ENCODE measurements at places on chromosomes 3 and 15. TPM values are rescaled to one million over a fixed set of nuclear protein-coding genes. Genes with fewer than 3 reads are reported as not detected.

DNA sequence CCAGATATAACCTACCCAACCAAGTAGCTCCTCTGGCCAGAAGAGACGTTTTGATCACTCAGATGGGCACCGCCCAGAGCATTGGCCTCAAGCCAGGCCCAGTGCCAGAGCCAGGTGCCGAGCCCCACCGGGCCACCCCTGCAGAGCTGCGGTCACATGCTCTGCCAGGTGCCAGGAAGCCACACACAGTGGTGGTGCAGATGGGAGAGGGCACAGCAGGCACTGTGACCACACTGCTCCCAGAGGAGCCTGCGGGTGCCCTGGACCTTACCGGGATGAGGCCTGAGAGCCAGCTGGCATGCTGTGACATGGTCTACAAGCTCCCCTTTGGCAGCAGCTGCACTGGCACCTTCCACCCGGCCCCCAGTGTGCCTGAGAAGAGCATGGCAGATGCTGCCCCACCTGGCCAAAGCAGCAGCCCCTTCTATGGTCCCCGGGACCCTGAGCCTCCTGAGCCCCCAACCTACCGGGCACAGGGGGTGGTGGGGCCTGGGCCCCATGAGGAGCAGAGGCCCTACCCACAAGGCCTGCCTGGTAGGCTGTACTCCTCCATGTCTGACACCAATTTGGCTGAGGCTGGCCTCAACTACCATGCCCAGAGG is 19.1 kb upstream of the APEH start:
- no peak for DNase-seq

DNA sequence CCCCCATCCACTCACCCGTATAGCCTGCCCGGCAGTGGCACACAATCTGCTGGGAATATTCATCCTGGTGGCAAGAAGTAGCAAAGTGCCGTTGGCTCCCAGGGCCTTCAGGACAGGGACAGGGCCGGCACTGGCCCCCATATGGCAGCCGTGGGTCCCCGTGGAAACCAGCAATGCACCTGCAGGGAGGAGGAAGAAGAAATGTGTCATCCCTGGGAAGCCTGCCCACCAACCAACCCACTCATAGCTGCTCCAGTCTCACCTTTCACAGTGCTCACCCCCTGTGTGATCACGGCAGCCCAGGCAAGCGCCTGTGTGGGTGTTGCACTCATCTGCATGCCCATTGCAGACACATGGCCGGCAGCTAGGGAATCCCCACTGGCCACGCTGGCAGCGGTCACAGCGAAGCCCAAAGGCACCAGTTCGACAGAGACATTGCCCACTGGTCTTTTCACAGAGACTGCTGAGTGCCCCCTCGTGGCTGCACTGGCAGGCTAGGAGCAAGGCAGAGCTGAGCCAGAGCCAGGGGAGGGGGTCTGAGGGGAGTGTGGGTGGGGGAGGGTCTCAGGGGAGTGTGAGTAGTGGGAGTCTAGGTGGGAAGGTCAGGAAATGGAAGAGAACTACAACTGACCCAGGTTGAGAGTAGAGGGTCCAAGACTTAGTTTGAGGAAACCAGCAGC is 4.5 kb upstream of the USP19 start:
- no peak for DNase-seq

DNA sequence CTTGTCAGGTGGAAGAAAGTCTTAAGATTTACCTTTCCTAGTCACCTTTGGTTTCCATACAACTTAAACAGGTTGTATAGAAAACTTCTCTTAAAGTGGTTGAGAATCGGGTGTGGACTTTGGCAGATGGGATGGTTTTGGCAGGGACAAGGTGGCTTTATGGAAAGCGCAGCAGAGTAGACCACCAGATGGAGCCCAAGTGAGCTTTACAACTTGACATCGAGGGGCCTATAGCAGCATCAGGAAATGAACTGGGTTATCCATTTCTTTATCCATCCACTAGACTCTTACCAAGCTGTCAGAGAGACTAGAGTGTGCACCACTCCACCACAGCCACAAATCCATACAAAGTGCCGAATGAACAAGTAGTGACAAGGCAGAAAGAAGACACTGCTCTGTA is 85.3 kb upstream of the MBNL1 start:
- DNase-seq: peak; percentile 14

DNA sequence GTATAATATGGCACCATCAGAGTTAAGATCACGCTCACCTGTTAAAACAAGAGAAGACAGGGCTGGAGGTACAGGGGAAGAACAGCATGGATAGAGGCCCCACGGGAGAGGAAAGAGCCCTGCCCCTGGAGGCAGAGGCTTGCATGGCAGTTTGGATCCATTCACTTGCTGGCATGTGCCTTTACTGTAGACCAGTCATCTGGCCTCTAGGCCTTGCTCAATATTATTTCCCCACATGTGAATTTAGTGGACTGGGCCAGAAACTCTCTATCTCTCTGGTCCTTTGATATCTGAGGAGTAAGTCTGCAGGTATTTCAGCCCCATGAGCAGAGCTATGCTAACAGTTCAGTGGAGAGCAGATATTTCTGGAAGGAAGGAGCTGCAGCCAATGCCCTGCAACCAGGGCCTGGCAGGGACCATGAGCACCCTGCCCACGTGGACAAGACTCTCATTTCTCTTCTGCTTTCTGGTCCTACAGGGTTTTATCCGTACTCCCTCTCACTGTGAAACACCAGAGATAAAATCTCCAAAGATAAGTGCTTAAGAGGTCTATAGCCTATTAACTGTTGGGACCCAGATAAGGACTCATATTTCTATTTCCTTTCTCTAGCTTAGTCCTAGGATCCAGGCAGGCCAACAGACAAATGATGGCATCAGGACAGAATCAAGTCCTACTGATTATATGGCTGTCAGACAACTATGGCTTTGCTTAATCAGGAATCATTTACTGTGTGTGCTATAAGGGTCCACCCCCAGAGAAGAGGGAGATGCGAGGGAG is 65.0 kb downstream of the CLDN11 start:
- no peak for DNase-seq

DNA sequence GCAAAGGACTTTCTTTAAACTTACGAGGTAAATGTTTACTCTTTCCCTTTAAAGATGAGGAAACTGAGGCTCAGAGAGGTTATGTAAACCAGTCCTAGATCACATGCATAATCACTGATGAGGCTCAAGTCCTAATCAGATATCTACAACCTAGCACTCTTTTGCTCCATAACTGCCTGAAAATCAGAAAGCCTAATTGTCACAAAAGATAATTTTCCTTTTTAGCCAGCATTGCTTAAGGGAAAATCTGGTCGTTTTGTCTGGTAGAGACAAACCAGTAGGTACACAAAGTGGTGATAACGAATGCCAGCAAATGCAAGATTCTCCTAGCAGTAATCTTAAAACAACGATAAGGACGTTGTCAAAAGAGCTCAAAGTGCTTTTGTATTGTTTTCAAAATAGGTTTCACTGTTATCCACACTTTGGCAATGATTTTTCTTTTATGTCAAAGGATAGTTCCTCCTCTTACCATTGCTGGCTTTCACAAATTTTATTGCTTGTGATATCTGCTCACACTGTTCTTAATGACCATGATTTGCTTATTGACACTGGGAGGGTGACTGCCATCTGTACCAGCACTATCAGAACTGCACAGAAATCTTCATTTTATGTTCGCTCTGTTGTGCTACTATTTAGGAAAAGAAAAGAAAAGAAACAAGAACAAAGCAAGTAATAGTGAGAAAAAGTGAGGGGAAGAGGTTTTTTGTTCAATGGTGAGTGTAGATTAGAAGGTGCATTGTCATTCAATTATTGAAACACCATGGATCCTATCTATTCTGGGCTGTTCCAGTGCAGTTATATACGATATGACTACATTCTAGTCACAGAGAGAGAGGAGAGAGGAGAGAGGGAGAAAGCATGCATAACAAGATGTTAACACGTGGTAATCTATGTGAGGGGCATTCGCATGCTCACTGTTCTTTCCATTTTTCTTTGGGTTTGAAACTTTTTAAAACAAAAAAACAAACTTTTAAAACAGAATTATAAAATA is 13.7 kb downstream of the IQCH start:
- no peak for DNase-seq

- DNase-seq: no peak
Measured at GRCh38 chr15:25774871-25775270, 88.3 kb downstream of the ATP10A start.

- no peak for DNase-seq
Measured at GRCh38 chr3:196149831-196150301, 61.3 kb downstream of the ZDHHC19 start.

- no peak for DNase-seq
Measured at GRCh38 chr3:51830345-51830744, 31.1 kb upstream of the IQCF2 start.

- no peak for DNase-seq
Measured at GRCh38 chr15:68618908-68619698, 40.3 kb downstream of the CORO2B start.

DNA sequence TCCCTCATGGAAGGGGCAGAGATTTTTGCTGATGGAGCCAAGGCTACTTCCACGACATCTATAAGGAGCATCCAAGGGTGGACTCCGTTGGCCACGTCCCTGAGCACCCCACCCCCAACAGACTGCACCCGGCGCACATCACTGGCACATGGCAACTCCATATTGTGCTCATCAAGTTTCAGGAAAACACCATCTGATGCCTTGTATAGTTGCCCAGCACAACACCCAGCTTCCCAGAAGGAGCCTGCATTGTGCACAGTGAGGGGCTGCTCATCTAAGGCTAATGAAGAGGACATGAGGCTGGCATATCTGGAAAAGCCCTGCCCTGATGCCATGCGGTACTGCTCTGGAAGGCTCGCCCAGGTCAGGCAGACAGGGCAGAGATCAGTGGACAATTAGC is 15.0 kb upstream of the CACNA2D2 start:
- DNase-seq: no peak

DNA sequence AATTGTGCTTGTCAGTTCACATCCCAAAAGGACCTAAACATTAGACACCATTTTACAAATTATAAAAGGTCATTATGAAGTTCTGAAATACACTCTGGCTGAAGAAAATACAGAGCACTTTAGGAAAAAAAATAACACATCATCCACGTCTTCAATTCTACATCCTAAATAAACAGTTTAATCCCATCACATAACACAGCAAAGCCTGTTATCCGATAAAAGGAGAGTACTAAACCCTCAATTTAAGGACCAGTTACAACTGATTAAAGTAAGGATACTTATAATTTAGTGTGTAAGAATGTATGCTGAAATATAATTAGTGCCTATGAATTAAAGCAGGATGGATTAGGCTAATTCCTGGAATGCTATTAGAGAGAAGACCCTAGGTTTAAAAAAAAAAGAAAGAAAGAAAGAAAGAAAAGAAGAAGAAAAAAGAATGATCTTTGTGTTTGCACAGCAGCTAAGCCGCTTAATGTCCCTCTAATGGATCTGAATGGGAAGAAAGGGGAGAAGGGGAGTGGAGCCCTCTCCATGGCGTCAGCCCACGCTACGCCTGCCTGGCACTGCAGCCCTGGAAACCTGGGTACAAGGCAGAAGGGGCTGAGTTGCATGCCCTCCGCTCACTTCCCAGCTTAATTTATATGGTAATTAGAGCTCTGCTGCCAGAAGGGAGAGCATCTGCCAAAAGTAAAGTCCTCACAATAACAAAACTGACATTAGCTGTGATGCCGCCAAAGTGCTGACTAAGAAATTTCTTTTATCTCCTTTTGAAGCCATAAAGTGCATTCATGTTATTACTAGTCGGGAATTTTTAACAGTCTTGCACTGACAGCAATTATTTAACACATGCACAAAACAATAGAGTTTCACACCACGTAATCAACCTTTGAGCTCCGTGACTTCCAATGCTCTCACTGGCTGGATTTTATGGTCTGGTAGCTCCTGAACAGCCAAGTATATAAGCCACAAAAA is 90.0 kb downstream of the FSIP1 start:
- peak; percentile 46 for DNase-seq

GRCh38 chr15:62068810-62069167 is 2.0 kb downstream of the C2CD4A start:
- DNase-seq: no peak

DNA sequence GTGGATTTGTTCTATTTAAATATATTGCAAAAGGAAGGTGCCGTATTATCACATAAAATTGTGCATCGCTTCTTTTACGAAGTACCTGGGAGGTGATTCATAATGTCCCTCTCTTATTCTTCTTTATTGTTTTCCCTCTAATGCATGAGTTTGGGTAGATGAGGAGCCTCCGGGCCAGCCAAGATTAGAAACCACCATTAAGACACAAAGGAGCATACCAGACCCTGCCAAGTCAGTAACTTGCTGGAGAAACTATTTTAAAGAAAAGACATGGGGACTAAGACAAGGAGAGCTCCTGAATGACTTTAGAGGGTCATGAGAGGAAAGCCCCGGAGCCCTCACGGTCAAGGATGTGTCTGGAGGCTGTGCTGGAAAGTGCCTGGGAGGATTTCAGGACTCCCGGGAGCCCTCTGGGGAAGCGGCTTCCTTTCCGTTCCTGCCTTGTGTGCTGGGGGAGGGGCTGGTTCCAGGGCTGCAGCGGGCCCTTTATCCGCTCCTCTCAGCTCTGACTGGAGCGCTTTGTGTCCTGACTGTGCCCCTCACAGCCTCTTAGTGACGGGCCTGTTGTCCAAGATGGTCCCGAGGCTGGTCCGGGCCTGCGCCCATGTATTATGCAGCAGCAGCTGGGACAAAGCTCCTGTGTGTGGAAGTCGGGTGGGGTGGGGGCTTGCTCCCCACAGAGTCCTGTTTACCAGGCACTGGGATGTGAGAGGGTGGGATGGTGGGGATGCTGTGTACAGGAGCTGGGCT is 35.7 kb downstream of the CORO2B start:
- no peak for DNase-seq

GRCh38 chr3:99929745-99930139 is 112.1 kb downstream of the CMSS1 start:
- no peak for DNase-seq

DNA sequence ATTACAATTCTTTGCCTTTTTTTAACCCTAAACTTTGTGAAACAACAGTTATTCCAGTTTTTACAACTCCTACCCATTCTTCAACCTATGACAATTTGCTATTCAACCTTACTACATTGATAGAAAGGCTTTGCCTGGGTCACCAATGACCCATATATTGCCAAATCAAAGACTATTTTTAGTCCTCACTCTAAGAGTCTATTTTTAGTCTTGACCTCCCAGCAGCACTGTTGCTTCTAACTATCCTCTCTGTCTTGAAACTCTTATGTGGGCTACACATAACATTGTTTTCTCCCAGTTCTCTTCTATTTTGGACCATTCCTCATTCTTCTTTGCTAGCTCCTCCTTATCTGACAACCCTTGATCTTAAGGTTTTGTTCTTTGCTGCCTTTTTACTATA is 71.4 kb downstream of the C3orf80 start:
- no peak for DNase-seq

EPB42 gene
- polyA plus RNA-seq: 0.80 TPM

SLC12A1 gene
- polyA plus RNA-seq: 433 TPM

PCLAF gene
- polyA plus RNA-seq: 54.7 TPM

CDAN1 gene
- 19.2 TPM for polyA plus RNA-seq

ALAS1 gene
- polyA plus RNA-seq: 46.7 TPM
